Left ventricle myocardium inferior (tissue), 1 donor: ENCODE measurements at places on chromosomes 7 and 10.

DNA sequence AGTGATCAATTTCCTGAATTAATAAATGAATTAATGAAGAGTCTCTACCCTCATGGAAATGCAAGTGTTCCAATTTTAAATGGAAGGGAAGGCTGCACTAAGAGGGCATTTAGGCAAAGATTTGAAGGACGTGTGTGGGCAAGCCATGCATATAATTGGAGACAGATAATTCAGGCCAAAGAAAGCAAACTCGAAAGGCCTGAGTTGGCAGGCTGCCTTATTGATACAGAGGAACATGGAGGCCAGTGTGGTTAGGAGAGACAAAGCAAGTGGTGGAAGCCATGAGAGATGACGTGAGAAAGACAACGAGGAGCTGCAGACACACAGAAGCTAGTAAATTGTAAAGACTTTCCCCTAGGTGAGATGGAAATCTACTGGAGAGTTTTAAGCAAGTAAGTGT, 15.4 kb upstream of the PCLO start:
- DNase-seq = no peak

- DNase-seq = no peak
These were observed 35.2 kb upstream of the GDF10 start for GRCh38 chr10:47264797-47265281.

DNA sequence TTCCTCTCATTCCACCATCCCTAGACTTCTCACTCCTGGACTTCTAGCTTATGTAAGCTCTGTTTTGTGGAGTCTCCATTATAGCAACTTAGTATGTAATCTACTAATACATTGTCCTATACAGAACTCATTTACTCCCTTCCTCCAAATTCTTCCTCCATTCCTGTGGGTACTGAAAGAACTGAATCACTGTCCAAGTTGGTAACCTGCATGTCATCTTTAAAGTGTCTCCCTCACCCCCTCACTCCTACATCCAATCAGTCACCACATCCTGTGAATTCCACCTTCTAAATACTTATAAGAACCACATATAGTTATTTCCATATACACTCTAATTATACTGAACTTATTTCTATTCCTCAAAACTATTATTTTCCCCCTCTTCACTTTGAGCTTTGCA, 20.3 kb downstream of the AASS start:
- no peak for DNase-seq

- DNase-seq = no peak
These were observed 102.7 kb downstream of the MACC1 start for GRCh38 chr7:20114468-20114867.

GRCh38 chr10:85231534-85232270, 903.3 kb downstream of the CCSER2 start:
- no peak for DNase-seq
